ENCODE measurements at places on chromosomes 5 and 9. TPM values are rescaled to one million over a fixed set of nuclear protein-coding genes. Genes with fewer than 3 reads are reported as not detected.

ZFP2 gene
- total RNA-seq: 2.8 TPM

- no peak for DNase-seq
These were observed 65.3 kb downstream of the TSTD2 start for GRCh38 chr9:97567894-97568202.

DNA sequence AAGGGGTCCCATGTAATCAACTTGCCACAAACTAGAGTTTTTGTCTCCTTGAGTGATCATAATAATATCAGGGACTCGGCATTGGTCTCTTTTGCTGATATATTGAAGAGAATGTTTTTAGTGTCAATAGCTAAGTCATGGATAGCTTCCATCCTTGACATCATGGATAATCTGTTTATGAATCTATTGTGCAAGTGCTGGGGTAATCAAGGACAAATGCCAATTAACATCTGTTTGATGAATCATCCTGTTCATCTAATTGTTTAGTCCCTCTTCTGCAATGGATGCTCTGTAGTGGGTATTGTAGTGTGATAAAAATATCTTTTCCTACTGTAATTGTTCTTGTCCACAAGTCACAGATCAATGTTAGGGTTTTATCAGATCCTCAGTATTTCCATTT lies 607.5 kb upstream of the SEMA6A start:
- no peak for DNase-seq

DNA sequence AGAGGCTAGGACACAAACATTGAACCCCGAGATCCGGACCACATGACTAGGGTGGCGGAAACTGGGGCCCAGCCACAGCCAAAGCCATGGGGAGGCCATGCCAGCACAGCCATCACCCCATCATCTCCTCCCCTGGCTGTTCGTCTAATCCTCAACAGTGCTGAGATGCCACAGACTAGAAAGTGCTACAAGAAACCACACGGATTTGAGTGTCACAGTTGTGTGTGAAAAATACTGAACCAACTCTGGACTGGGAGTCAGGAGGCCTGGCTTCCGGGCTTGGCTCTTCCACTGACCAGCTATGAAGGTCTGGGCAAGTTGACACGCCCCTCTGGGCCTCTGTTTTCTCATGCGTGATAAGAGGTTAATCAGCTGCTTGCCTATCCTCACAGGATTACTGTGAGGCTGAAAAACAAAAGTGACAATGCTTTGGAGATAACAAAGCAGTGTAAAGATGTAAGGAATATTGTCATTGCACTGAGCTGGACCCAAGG lies 38.8 kb upstream of the SHB start:
- peak; percentile 16 for DNase-seq

GRCh38 chr9:89883401-89884341 lies 278.9 kb downstream of the GADD45G start:
- DNase-seq: peak; percentile 45
